ENCODE measurements at places on chromosomes 6 and 20. TPM values are rescaled to one million over a fixed set of nuclear protein-coding genes. Genes with fewer than 3 reads are reported as not detected.
A peak's percentile ranks its signal among the peaks of the same experiment; 100 is the strongest.

SLC26A8 gene
- total RNA-seq, result not detected

ADGB gene
- 0.31 TPM for total RNA-seq

GPLD1 gene
- total RNA-seq, result 3.8 TPM

CALHM5 gene
- total RNA-seq, result 0.10 TPM

WRNIP1 gene
- total RNA-seq, result 41.2 TPM

MUCL3 gene
- total RNA-seq, result 0.31 TPM

DEFB124 gene
- total RNA-seq, result not detected

SCRT2 gene
- total RNA-seq, result not detected

RIPOR3 gene
- total RNA-seq, result 5.1 TPM

FHL5 gene
- 0.14 TPM for total RNA-seq

MCCD1 gene
- not detected for total RNA-seq

PCK1 gene
- 4.7 TPM for total RNA-seq

FAM210B gene
- total RNA-seq, result 58.3 TPM

PRRT1 gene
- 2.7 TPM for total RNA-seq

CDKN1A gene
- total RNA-seq, result 76.3 TPM

POPDC3 gene
- 1.1 TPM for total RNA-seq

GRCh38 chr6:107832151-107833056 is 8.3 kb upstream of the SCML4 start:
- peak; percentile 37 for DNase-seq

DNA sequence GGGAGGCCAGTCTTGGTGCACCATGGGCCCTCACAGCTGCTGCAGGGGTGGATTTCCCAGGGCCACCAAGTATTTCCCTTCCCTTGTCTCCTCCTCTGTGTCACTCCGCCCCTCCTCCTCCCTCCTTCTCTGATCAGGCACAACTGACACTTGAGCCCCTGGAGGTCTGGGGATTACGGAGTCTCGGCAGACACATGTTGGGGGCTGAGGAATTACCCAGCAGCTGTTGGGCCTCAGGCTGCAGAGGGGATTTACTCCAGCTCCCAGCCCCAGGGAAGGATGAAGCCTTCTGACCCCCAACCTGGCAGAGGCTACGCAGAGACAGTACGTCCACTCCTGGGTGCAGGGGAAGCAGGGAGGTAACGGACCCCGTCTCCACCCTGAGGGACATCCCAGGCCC is 420.5 kb upstream of the SULF2 start:
- no peak for DNase-seq

- DNase-seq, result no peak
Observed at GRCh38 chr6:90758741-90759140, 171.9 kb upstream of the MAP3K7 start.

- no peak for DNase-seq
Observed at GRCh38 chr6:50850223-50851048, 31.8 kb downstream of the TFAP2B start.

- no peak for DNase-seq
Observed at GRCh38 chr6:105278035-105278434, 98.2 kb upstream of the POPDC3 start.

GRCh38 chr20:35187584-35188190 is 15.8 kb downstream of the PROCR start:
- DNase-seq, result no peak

DNA sequence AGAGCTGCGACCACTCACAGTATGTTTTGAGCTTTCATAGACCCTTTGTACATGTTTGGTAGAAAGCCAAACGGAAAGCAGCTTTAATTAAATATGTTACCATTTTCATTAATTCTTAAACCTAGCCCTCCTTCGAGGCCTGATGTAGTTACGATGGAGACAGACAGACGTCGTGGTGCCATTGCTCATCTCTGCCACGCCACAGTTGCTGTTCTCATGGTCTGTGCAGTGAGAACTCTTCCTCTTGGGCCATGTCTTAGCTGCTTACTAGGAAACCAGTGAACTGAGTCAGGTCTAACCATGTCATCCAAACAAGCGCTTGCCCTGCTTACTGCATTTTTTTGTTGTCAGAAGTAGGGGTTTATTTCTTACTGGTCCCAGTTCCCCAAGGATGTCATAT is 62.8 kb downstream of the SNX9 start:
- DNase-seq, result no peak

DNA sequence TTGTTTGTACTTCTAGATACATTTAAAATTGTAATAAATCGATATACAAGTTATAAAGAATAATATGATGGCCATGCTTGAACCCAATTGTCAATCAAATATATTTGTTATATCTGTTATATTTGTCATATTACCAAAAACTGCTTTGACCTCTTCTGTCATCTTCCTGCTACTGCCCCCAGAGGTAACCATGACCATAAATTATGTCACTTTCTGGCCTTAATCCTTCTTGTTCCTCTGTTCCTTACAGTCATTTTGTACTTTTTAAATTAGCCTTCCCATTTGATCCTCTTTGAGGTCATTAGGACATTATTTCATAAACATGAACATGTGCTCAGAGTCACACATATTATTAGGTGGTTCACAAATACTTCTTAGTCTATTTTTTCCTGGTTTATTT is 124.7 kb downstream of the HFE start:
- no peak for DNase-seq

DNA sequence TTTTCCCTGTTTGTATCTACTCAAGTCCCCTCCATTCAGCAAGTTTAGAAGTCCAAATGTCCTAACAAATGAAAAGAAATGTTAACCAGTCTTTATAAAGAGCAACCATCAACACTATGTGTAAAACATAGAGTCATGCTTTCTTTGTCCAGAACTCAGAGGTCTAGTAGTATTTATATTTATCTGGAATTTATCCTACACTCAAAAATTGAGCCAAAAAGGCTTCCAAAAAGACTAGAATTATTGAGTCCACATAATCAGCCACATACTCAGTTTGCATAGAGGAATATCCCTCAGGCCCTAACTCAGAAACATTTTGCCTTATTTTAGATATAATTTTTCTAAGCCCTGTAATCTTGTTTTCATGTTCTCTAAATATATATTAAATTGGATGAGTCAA is 455.0 kb downstream of the COL12A1 start:
- no peak for DNase-seq

DNA sequence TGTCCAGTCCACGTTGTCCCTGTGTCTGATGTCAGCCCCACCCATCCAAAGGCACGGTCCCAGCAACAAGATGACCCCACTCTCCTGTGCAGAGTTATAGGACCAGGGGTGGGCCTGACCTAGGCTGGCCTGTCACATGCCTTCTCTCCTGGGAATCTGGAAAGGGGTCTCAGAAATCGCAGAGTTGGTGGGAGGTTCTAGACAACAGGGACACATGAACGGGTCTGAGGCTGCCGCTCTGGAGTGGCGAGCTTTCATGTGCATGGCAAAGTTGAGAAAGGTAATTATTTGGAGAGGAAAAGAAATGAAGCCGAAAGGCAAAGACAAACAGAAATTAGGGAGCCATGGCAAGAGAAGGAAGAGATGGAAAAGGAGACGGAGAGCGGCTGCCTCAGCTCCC is 29.5 kb downstream of the BFSP1 start:
- peak; percentile 50 for DNase-seq

GRCh38 chr20:23111307-23111943 is 25.3 kb upstream of the CD93 start:
- no peak for DNase-seq

- no peak for DNase-seq
Observed at GRCh38 chr6:155157101-155157500, 106.7 kb upstream of the CLDN20 start.

DNA sequence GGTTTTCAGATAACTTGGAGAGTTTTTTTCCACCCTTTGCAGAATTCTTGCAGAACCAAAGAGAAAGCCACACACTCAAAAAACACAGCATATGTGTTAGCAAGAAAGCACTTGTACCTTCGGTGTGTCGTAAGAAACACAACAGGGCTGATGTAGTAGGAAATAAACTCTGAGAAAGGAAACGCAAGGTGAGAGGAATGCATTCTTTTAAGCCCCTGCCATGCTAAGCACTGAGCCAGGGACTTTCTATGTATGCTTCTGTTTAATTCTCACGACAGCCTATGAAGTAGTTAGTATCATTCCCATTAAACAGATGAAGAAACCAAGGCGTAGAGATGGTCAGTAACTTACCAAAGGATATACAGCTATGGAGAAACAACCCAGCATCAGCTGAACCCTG is 23.1 kb downstream of the NEDD9 start:
- no peak for DNase-seq

DNA sequence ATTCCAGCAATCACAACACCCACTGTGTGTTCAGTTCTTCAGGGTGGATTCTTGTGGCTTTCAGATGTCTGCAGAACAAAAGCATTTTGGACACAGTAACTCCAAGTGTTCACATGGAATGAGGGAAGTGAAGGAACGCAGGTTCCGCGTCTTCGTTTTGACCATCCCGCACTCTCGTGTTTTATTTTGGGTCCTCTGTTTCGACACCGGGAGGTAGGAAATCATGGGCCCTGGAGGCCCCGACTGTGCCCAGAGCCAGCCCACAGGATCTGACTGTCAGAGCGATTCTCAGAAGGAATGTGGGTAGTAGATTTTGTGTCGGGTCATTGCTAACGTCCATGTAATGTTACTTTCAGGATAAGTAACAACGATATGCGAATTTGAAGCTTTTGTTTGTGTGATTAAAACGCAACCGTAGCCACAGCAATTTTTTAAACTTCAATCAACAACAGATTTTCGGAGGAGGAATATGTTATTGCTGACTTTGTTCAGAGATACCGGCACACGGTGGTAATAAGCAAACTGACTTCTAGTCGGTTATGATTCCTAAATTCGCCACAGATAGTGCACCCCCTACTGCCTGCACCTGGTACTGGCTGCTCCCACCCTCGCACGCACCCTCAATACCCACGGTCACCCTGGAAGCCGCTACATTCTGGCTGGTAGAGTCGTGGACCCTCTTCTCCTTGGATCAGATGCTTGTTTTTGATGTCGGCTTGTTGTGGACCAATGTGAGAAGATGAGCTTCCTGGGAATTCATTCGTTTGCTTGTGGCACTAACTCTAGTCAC is 10.5 kb downstream of the NPEPL1 start:
- no peak for DNase-seq

DNA sequence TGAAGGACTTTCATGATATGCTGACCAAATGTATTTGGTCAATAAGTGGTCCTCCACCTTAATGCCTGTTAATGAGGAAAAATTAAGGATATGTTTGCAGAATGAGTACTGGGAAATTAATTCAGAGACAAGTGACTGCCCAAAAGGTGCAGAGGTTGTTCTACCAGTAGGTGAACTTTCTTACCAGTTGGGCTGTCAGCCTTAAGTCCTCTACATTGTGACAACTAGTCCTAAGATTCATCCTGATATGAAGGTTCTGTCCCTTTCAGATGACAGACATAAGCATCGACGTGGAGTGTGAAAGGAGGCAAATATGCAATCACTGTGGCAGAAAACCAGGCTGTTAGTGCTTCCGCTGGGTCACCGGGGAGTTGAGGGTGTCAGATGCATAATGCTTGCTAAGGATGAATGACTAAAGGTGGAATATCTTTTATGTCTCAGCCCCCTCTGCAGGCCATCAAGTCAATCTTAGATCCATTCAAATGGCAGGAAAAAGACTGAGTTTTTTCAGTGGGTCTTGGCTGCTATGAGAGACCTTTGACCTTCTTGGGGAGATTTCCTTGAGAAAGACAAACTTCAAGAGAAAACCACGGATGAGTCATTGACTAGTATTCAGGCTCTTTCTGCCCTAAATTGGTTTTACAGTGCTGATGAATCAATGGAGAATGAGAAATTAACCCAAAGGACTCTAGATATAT is 226.0 kb downstream of the TPBG start:
- no peak for DNase-seq

- DNase-seq, result no peak
Observed at GRCh38 chr6:70666706-70667105, 977 bp upstream of the SMAP1 start.

- DNase-seq, result no peak
Observed at GRCh38 chr6:170296423-170296745, 5.5 kb upstream of the DLL1 start.

GRCh38 chr6:13711733-13712598 is at the start of gene RANBP9:
Gene RANBP9, minus strand, starts transcription at chr6:13711835. Its CDS starts 330 bp downstream, at chr6:13711505.
- peak; percentile 89 for DNase-seq

GRCh38 chr6:146543940-146544615 is 445 bp downstream of the RAB32 start:
- DNase-seq, result peak; percentile 68

DNA sequence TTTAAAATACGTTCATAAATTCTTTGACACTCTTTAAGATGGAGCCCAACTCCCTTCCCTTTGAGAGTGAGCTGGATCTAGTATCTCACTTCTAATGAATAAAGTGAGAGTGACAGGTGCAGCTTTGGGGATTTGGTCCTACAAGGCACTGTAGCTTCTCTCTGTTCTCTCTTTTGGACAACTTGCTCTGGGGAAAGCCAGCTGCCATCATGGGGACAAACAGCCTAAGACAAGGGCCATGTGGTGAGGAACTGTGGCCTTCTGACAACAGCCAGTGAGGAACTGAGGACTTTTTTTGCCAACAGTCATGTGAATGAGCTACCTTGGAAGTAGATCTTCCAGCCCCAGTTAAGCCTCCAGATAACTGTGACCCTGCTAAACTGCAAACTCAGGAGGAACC is 272.8 kb upstream of the AGPAT4 start:
- no peak for DNase-seq

- DNase-seq, result no peak
Observed at GRCh38 chr6:5412663-5413062, 151.3 kb downstream of the FARS2 start.

GRCh38 chr6:43963203-43963602 is 164.0 kb downstream of the MRPL14 start:
- DNase-seq, result no peak

DNA sequence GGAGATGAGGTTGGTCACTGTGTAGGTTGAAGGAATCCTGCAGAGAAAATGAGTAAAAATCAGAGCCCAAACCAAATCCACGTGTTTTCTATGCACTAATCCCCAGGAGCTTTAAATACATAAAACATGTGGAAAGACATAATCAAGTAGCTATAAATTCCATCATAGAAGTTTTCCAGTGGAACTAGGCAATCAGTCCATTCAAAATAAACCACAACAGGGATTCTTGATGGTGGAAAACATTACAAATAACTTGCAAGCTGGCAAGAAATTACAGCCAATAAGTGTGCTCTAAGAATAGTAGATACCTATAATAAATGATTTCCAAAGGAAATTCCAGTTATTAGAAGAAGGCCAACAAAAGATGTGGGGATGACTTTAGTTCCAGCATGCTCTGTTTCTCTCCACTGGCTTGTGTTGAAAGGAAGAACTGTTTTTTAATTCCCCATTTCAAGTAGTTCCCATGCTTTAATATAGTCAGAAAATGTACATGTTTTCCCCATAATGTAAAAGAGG is 49.8 kb upstream of the ADGRG6 start:
- DNase-seq, result no peak

- no peak for DNase-seq
Observed at GRCh38 chr6:124436803-124437202, 525.4 kb upstream of the RNF217 start.

DNA sequence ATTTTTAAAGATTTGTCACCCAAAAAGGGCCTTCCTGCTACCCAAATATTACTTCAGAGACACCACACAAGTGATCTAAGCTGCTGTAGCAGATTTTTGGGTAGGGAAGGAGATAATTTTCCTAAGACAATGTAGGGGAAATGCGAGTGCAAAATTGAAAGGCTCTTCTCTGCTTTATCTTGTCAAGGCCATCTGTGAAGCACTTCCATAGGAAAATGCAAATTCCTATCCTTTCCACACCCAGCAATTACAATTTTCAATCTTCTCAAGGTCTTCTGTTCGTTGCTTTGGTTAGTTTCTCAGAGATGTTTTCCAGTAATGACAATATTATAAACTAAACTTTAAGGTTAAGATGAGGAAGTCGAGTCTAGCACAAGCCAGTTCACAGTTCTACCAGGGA is 53.4 kb downstream of the HDGFL1 start:
- DNase-seq, result no peak

GRCh38 chr20:46562373-46563169 is 12.1 kb upstream of the OCSTAMP start:
- no peak for DNase-seq

GRCh38 chr20:15925376-15925775 is 647.9 kb downstream of the KIF16B start:
- DNase-seq, result no peak
